ENCODE measurements at places on chromosomes 16 and 17. TPM values are rescaled to one million over a fixed set of nuclear protein-coding genes. Genes with fewer than 3 reads are reported as not detected.

TSNAXIP1 gene
- 0.96 TPM for polyA plus RNA-seq

HP gene
- polyA plus RNA-seq, result not detected

ABCC12 gene
- polyA plus RNA-seq, result not detected

MT1M gene
- polyA plus RNA-seq, result 0.94 TPM

GRAP gene
- polyA plus RNA-seq, result 0.06 TPM

KIF2B gene
- polyA plus RNA-seq, result not detected

GPT2 gene
- polyA plus RNA-seq, result 22.3 TPM

Measured in BJ (cell line).